ENCODE measurements at places on chromosomes 4 and X. TPM values are rescaled to one million over a fixed set of nuclear protein-coding genes. Genes with fewer than 3 reads are reported as not detected.

H2BW2 gene
- not detected for total RNA-seq

PRDM8 gene
- total RNA-seq: 8.8 TPM

CXCL6 gene
- total RNA-seq: 0.77 TPM

MAOB gene
- total RNA-seq: 4.6 TPM

All from fibroblast of lung (primary cell).